Right hindlimb (tissue), 1 donor: ENCODE measurements at places on chromosomes 3 and 15.

DNA sequence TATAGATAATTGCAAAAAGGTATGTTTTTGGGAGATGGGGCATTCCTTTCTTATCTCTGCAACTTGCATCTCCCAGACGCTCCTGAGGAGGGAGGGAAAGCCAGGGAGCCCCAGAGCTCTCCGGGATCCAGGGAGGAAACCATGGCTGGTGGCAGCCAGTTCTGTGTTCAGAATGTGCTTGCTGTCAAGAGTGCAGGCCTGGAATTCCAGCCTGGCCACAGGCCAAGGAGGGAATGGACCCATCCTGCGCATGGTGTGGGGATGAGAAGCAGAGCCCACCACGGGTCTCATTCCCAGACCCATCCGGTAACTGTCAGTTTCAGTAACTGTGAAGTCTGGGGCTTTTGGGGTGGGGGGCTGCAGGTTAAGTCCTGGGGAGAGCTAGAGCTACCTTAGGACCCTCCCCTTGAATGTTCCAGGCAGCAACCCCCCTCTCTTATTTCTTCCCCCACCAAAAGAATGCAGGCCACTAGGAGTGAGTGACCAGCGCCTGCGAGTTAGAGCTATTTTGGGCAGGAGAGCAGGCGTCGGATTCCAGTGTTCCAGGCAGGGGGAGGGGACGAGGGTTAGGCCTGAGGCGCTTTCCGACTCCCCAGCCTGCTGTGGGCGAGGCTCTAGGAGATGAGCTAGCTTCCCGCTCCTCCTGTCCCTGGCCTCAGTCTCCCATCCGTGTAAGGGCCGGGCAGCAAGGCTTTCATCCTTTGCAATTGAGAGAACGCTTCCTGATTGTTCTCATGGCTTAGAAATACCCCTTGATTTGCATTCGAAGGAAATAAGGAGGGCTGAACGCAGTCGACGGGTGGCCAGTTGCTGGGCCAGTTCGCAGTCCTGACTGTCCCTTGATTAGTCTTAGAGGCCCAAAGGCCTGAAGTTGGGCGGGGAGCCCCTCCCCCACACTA is 781 bp upstream of the DAG1 start:
- peak; percentile 91 for DNase-seq

GRCh38 chr15:90316139-90316538 is 35.9 kb upstream of the ZNF774 start:
- DNase-seq, result no peak

DNA sequence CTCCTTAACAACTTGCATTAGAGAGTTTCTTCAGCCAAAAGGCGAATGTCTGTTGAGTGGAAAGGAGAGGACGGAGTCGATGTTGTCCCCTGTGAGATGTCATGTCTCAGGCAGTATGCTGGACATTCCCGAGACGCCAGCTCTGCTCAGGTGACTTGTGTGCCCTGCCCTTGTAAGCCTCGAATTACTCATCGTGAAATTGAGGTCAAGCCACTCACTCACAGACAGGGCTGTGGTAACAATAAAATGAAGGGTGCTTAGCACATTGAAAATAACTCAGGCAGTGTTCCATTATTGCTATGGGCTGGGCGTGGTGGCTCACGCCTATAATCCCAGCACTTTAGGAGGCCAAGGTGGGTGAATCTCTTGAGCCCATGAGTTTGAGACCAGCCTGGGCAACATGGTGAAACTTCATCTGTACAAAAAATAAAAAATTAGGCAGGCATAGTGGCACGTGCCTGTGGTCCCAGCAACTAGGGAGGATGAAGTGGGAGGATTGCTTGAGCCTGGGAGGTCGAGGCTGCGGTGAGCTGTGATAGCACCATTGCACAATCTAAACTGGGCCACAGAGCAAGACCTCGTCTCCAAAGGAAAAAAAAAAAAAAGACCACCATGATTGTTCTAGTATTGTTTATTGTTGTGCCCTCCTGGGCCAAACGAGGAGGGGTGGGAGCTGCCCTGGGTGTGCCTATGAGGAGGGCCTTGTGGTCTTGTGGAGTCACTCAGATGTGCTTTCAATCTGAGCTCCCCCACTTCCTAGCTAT is 214.4 kb downstream of the THSD4 start:
- DNase-seq, result peak; percentile 29

- DNase-seq, result no peak
Observed at GRCh38 chr3:127777332-127777731, 45.0 kb downstream of the MGLL start.

- DNase-seq, result no peak
Observed at GRCh38 chr15:50137330-50137761, 18.3 kb upstream of the ATP8B4 start.

DNA sequence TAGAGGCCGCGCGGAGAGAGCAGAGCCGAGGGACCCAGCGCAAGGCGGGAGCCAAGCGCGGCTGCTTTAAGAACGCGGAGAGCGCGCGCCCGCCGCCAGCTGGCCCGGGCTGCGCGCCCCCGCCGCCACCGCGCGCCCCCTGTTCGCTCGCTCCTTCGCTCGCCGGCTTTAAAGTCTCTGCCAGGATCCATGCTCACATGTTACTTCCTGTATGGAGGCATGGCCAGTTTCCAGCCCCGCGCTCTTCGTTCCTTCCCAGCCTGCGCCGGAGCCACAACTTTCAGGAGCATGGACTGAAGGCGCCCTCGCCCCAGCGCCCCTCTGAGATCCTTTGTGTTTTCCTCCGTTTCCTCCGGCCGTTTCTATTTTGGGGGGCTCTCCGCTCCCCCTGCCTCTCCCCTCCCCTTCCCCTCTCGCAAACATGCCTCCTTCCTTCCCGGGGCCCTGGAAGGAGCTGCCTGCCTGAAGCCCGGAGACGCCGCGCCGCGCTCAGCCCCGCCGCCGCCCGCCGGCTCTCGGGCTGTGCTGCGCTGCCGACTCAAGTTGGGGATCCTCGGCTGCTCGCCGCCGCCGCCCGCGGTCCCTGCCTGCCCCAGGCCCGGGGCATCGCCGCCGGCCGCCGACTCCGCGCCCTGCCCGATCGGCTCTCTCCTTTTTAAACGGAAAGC is at the start of gene PTPRG:
TSS of gene PTPRG (plus strand) at position 198 of the 668 bp plus-strand sequence. CDS start 717 bp downstream, outside the sequence.
- peak; percentile 96 for DNase-seq

- DNase-seq, result no peak
Observed at GRCh38 chr15:92930776-92931175, 30.7 kb downstream of the CHD2 start.

GRCh38 chr15:62742409-62743171 is 300.0 kb upstream of the TPM1 start:
- DNase-seq, result peak; percentile 69

DNA sequence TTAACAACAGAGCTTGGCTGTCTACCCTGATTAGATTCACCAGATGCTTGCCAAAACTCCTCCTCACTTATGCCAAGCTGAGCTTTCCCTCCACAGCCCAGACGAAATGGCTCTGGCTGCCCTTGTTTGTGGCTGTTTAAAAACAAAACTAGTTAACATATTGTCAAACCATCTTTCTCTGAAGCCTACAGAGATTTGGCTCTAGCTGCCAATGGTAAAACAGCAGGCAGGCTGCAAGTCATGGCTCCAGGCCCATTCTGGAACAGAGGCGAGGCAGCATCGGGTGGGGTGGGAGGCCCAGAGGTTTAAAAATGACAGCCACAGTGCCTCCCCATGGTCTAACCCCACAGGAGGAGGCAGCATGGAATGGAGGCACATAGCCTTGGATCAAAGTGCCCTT is 75.9 kb downstream of the SCN5A start:
- DNase-seq, result no peak

DNA sequence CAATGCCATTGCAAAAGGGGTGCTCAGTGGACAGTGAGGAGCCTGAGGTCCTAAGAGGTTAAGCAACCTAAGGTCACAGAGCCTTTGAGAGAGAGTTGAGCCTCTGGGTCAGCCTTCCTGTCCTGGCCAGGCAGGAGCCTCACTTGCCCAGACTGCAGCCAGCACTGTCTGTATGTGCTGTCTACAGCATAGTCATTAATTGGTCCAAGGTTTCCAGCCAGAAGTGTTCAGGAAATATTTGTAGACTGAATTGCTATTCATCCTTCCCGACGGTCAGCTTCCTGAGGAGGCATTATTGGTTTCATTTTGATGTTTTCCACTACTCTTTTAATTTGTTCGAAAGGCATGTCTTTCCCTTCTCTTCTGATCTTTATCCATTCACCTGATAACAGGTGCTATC is 8.1 kb downstream of the SEC13 start:
- no peak for DNase-seq

- DNase-seq, result no peak
Observed at GRCh38 chr3:121096953-121097352, 188.9 kb downstream of the STXBP5L start.

DNA sequence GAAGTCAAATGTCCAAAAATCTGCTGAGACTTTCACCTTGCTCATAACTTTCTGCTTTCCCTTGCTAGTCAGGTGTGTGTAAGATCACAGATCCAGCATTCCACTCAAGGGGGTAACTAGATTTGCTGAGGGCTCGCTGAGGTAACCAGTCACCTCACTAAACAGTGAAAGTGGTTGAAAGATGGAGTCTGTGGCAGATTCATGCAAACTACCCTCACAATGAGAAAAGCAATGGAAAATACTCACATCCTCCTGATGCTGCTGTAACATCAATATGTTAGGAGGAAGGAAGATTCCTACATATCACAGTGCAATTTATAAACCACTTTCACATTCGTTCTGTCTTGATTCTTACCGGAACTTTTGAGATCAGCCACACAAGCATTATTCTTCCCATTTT is 174.3 kb upstream of the BCL6 start:
- DNase-seq, result no peak

DNA sequence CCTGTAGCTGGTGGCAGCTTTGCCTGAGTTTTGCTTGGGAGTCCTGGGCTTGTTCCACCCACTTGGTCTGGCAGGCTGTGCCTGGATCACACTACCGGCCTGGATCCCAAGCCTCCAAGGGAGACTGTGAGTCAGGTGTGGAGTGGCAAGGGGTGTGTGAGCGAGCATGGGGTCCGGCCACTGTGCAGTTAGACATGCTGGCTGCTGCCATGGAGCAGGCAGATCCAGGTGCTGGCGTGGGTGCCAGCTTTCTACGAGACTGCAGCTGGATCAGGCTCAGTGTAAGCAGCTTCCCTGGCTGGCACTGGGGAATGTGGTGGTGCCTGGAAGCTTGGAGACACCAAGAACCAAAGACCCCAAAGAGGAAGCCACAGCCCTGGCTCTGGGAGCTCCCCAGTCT is 102.0 kb upstream of the BNIP2 start:
- no peak for DNase-seq

- no peak for DNase-seq
Observed at GRCh38 chr3:192435241-192435640, 292.1 kb downstream of the FGF12 start.

- DNase-seq, result no peak
Observed at GRCh38 chr15:44584162-44584749, 47.3 kb downstream of the EIF3J start.

GRCh38 chr3:172908771-172909270 is 158.3 kb downstream of the ECT2 start:
- DNase-seq, result no peak

DNA sequence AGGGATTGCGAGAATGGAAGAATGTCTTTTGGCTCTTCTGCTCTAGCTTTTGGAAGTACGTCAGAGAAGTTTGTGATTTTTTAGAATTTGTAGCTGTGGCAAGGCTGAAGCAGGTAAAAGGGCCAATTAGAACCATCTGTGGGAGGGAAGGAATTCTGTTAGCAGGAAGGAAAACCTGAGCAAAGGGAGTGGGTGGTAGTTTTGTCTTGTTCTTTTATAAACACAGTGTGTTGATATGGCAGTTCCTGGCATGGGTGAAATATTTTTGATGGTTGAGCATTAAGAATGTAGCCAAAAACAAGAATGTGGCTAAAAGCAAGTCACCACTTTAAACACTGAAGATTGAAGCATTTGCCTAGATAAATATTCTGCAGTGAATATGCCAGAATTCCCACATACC is 23.8 kb downstream of the DAG1 start:
- no peak for DNase-seq

- DNase-seq, result no peak
Observed at GRCh38 chr3:183264268-183264667, 11.2 kb downstream of the B3GNT5 start.

DNA sequence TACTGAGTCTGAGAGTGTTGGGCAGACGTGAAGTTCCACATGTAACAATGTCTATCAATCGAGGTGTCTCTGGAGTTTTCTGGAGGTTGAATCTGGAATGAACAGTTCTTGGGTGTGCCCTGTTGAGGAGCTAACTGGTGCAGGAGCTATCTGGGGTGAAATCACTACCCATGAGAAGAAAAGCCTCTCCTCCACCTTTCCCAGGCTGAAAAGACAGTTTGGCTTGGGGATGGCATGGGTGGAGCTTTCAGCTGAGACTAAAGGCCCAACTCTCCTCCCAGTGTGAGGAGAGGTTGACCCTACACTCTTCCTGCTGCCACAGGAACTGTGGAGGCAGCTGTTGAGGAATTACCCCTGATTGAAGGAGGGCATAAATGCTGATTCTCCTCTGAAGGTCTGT is 54.4 kb upstream of the LRRFIP2 start:
- DNase-seq, result no peak

GRCh38 chr3:43410592-43410991 is 124.3 kb downstream of the SNRK start:
- no peak for DNase-seq

GRCh38 chr15:38068626-38069391 is 134.4 kb downstream of the TMCO5A start:
- peak; percentile 67 for DNase-seq

DNA sequence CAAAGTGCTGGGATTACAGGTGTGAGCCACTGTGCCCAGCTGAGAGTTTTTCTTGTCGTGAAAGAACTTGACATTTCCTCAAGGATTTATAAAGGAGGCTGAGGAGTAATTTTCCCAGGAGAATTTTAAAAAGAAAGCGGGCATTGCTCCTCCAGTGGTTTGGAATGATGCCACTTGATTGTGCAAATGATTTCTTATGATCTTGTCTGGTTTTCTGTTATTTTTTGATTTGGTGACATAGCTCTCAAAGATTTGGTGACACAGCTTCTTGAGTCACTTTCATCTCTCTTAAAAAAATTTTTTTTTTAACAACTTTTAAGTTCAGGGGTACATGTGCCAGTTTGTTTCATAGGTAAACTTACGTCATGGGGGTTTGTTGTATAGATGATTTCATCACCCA is 24.6 kb upstream of the NFKBIZ start:
- DNase-seq, result no peak

DNA sequence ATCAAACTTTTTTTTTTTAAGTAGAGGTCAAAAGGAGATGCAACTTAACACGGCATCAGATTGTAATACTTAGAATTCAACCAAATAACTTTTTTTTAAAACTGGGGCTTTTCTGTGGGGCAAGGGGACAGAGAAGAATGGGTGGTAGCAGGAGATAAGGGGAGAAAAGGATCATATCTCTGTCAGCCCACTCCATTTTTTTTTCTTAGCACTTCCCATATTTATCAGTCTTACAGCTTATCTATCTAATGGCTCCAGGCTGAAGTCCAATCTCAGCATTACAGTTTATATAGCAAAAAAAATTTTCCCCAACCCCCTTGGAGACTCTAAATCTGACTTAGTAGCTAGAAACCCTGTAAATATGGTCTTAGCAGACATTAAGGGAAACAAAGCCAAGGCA is 69.3 kb downstream of the PIK3R4 start:
- DNase-seq, result no peak
